ENCODE measurements at places on chromosomes 13 and 19.

DNA sequence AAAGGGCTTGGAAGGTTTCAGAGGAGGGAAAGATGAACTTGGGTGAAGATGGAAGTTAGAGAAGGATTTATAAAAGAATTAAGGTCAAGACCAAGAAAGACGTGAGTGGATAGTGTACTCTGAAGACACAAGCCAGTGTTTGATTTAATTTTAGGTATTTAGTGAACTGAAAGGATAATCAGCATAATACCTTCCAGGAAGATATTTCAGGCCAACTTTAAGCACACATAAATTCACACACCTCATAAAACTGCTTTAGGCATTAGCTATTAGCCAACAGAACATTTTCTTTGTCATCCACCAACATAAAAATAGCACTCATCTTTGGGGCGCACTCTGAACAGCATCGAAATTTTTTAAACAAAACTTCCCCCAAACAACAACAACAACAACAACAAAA is 71.7 kb upstream of the CSNK1A1L start:
- no peak for DNase-seq

DNA sequence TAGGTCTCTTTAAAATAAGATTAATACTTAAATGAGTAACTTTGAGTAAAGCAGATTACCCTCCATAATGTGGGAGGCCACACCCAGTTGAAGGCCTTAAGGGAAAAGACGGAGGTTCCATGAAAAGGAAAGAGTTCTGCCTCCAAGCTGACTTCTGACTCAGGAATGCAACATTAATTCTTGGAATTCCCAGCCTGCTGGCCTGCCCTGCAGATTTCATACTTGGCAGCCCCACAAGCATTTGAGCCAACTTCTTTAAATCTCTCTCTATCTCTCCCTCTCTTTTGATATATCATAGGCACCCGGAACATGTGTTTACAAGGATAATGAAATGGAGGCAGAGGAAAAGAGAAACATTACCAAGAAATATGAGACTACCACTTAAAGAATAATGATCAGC is 902.3 kb upstream of the MIR17HG start:
- peak; percentile 54 for DNase-seq

DNA sequence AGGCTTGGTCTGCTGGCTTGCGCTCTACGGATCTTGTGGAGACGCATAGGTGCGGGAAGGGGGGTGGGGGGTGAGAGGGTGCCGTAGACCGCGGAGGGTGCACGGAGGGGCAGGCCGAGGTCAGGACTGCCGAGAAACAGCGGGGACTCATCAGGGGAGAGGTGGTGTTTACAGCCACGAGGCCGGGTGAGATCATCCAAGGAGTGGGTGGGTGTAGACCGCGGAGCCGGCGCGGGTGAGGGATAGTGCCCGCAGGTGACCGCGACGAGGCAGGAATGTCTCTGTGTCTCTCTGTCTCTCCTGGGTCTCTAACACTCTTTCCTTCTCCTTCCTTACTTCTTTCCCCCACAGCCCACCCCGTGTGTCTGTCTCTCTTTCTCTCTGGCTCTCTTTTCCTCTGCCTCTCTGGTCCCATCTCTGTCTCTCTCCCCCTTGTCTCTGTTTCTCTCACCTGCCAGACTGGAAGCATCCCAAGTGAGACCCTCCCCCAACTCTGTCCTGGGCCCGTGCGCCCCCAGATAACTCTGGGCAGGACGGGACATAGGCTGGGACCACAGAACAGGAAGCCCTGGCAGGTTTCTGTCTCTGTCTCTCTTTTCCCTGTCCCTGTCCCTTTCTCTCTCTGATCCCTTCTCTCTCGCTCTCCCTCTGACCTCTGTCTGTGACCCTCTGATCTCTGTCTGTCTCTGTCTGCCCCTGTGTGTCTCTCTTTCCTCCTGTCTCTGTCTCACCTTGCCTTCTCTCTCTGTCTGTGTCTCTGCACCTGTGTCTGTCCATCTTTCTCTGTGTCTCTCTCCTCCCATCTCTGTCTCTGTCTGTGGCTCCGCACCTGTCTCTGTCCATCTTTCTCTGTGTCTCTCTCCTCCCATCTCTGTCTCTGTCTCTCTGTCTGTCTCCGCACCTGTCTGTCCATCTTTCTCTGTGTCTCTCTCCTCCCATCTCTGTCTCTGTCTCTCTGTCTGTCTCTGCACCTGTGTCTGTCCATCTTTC is 1.8 kb upstream of the KLK4 start:
- no peak for DNase-seq

DNA sequence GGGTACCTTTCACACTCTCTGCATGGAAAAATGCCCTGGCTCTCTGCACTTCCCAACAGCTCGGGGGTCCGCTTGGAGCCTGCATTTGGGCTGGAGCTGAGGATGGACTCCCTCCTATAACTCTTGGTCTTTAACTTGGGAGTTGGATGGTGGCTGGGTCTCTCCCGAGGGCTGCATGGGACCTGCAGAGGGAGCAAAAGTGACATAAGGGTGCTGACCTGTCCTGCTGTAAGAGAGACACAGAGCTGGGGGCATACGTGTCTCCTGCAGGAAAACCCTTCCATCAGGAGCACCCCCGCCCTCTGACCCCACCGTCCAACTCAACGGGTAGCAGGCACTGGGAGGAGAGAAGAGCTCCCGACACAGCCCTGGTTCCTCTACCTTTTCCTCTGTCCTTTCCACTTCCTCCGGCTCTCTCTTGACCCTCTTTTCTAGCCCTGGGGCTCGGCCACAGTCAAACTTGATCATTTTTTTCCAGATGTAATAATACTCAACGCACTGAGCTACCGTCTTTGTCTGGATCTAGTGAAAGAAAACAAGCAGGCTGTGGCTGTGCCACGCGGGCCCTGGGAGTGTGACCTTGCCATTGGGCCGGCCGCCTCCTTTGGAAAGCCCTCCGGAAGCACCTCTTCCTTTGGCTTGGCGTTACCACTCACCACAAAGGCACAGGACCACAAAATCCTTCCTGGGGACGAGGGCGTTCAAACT is 6.8 kb upstream of the NAPA start:
- DNase-seq = no peak

DNA sequence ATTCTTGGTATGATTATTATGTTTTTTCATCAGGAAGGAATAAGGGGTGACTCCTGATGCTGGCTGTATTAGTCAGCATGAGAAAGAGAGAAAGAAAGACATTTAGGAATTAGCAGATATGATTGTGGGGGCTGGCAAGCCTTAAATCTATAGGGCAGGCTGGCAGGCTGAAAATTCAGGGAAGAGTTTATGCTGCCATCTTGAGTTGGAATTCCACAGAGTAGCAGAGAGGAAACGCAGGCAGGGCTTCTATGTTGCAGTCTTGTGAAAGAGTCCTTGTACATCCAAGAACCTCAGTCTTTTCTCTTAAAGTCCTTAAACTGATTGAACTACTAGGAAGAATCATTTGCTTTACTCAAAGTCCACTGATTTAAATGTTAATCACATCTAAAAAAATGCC is 262.7 kb upstream of the SLC10A2 start:
- DNase-seq = no peak

- DNase-seq = no peak
Measured at GRCh38 chr13:64758521-64759244, 2471.5 kb downstream of the PCDH9 start.

Measured in LoVo (cell line).